NCI-H2107 (cell line): ENCODE measurements at places on chromosomes 4 and X.

GRCh38 chrX:15849555-15849954 is 5.1 kb downstream of the AP1S2 start:
- DNase-seq = no peak

GRCh38 chr4:184848510-184848909 is 22.7 kb upstream of the ACSL1 start:
- DNase-seq = no peak

DNA sequence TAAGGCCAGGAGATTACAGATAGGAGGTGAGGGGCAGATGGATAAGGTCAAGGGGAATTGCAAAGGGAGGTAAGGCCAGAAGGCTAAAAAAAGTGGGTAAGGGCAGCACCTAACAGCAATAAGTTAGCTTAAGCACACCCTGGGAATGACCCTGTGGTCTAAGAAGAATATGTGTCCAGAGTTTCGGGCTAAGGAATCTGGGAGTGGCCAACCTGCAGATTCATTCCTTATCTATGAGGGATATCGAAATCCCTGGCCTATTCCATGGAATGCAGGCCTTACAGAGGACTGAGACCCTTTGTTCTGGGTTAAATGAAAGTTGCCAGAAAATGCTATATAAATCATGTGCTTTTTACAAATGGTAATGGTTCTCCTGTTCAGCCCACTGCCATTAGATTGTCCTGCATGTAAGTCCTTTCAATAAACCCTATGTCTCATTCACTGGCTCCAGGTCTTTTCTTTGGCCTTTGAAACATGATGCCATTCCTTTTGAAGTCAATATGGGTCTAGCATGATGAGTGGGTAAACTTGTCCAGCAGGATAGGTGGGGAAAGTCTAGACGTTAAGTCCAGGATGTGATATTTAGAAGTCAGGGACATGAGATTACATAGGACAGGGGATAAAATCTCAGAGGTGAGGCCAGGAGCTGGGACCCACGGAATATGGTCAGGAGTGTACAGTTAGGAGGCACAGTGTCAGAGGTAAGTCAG is 226.2 kb downstream of the TACR3 start:
- no peak for DNase-seq

DNA sequence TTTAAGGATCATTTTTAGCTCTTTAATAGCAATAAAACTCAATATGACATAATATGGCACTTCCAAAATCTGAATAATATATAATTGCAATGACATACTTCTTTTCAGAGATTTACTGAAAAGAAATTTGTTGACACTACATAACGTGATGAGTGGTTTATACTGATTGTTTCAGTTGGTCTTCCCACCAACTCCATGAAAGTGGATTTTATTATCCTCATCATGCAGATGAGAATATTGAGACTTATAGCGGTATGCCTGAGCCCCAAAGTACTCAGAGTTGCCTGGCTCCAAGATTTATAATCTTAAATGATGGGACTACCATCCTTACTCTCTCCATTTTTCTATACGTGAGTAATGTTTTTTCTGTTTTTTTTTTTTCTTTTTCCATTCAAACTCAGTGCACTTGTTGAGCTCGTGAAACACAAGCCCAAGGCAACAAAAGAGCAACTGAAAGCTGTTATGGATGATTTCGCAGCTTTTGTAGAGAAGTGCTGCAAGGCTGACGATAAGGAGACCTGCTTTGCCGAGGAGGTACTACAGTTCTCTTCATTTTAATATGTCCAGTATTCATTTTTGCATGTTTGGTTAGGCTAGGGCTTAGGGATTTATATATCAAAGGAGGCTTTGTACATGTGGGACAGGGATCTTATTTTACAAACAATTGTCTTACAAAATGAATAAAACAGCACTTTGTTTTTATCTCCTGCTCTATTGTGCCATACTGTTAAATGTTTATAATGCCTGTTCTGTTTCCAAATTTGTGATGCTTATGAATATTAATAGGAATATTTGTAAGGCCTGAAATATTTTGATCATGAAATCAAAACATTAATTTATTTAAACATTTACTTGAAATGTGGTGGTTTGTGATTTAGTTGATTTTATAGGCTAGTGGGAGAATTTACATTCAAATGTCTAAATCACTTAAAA is 15.3 kb downstream of the ALB start:
- DNase-seq = no peak

- DNase-seq = no peak
Measured at GRCh38 chrX:14922437-14922836, 49.2 kb downstream of the MOSPD2 start.

DNA sequence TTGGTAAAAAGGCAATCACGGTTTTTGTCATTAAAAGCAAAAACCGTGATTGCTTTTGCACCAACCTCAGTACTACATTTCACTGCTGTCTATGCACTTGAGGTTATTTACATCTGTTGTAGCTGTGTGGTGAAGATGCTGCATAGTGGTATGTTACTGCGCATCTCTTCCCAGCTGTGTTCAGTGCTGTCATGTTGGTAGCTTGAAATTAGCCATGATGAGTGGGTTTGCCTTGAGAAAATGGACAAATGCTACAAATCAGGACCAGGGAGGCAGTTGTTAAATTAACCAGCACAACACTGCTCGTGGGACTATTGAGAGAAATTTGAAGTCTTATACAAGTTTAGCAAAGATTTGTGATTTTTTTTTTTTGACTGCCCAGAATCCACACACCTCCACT is 2.2 kb upstream of the SMIM43 start:
- no peak for DNase-seq

DNA sequence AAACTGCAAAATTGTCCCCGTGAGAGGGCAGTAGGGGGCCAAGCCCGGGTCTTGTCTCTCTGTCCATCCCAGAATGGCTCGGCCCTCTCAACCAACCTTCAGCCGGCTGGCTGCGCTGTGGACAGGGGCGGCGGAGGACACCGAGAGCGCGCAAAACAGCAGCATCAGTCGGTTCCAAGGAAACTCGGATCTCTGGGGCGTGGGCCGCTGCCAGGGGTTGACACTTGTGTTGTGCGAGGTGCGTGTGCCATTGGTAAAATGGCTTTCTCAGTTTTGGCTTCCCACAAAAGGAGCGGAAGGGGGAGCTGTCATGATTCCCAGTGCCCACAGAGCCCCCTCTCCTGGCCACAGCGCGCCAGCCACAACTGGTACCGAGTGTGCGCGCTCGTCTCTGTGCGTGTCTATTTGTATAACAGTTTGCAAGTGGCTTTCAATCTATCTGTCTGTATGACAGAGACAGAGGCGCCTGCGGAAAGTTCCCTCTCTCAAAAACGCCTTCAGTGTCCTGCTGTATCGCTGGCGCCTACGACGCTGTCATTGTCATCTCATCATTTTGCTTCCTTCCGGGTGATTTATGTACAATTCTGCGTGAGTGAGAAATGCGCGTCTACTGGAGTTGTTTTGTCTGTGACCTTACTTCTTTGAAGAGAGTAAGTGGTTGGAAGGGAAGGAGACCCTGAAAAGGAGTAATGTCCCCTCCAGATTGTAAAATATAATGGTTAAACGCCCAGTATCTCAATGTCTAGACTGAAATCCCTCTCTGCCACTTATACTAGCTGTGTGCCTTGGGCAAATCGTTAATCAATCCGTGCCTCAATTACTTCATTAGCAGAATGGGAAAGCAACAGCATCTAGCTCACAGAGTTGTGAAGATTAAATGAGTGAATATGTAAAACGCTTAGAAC is 1.8 kb downstream of the DKK2 start:
- DNase-seq = no peak

- no peak for DNase-seq
Measured at GRCh38 chr4:47391256-47391655, 72.2 kb downstream of the COMMD8 start.

DNA sequence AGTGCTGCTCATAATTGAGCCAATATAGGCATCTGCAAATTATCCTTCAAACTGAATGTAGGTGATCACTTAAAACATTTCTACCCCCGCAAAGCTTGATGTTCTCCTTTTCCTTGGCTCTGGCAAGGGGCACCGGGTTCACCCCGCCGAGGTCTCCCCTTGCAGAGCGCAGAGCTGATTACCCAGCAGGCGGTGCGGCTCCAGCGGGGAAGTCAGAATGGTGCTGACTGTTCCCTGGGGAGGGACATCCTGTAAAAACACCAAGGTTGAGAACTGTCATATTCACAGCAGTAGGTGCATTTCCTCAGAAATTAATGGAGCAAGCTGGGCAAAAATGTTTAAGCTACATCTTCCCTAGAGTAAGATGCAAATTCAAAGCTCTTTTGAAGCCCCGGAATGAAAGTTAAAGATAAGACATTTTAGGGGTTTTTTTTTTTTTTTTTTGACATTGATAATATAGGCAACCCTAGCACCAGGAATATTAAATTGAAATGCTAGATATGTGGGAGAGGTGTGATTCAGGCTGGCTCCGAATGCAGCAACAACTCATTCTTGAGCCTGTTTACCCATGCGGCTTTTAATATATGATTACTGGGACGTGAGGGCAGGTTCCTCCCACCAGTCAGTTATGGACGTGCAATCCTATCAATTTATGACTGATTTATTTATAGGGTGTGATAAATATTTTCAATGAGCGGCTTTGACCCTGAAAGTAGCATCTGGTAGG is 767.3 kb upstream of the TENM3 start:
- no peak for DNase-seq
